ENCODE measurements at places on chromosomes 2 and 18.

- no peak for DNase-seq
Measured at GRCh38 chr2:149399934-149400615, 69.7 kb downstream of the LYPD6 start.

- DNase-seq = no peak
Measured at GRCh38 chr2:75327334-75327733, 128.0 kb upstream of the TACR1 start.

GRCh38 chr2:64763126-64763525 is 109.4 kb upstream of the SERTAD2 start:
- DNase-seq = no peak

- peak; percentile 10 for DNase-seq
Measured at GRCh38 chr2:229282758-229283546, 11.9 kb upstream of the PID1 start.

DNA sequence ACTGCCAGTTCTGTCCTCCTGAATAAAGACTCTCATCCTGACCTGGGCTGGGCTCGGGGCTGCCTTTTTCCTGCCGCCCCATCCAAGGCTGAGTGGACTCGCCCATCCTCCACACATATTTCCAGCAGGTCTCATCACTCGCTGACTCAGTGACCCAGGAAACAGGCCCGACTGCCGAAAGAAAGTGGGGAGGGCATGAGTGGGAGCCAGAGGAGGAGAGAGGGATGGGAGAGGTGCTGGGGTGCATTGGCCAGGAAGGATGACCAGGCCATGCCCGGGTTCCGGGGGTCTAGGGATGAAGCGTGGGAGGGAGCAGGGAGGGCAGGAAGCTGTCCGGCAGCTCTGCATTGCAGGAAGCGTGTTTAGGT is 66.7 kb downstream of the TWIST2 start:
- no peak for DNase-seq

DNA sequence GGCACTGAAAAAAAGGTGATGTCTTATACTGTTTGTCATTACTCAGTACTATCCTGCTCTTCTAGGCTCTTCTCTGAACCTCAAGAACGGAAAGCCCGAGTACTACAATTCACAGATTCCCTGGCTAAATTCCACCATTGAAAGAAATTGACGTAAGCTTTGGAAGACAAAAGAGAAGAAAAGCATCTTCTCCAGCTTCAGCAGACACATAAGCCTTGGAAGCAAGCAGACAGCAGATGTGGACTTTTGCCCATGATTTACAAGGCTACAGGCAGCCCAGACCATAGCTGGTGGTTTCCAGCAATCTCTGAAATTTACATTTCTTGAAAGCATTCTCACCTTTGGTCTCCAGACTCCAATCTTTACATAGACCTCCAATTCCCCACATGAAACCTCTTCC is 289.0 kb downstream of the C1D start:
- DNase-seq = no peak

- DNase-seq = no peak
Measured at GRCh38 chr2:204665771-204666170, 120.5 kb downstream of the PARD3B start.

DNA sequence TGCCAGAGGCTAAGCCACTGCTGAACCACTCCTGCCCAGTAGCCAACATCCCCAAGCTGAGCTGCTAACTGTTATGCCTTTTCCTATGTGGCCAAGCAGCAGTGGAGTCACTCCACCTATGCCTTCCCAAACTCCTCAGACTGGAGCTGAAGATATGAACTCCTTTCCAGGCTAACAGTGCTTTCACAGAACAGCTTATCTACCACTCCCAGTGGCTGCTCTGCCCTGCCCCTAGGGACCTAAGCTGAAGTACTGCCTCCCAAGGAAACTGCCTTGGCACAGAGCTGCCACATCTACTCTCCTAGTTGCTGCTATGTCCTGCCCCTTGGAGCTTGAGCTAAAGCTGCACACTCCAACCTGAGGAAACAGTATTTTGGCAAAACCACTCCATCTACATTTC is 275.9 kb downstream of the RBM43 start:
- DNase-seq = no peak

GRCh38 chr2:133790711-133791110 is 222.4 kb upstream of the NCKAP5 start:
- no peak for DNase-seq

DNA sequence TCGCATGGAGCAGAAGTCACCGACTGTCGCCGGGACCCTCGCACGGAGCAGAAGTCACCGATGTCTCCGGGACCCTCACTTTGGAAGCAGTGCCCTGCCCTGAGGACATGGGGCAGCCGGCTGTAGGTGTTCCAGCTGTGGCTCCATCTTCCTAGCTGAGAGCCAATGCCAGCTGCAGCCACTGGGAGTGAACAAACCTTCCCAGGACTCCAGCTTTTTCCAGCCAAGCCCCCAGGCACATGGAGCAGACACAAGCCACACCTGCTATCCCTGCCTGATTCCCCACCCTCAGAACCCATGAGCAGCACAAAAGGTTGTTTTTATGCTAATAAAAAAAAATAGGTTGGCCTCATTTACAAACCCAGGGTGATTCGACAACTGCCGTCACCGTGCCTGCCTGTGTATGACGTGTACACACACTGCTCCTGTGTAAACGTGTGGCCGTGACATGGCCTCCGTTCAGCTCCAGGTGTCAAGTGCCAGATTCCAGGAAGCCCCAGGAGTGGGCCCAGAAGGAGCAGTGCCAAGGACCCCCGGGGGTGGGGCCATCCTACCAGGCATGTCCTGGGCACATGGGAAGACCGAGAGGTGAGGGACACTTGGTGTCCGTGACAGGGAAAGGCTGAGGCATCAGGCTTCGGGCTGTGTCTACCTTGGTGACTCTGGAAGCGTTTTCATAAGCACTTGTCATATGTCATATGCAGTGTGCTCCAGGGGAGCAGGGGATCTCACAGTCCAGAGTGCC is 91.5 kb downstream of the EIPR1 start:
- DNase-seq = no peak

DNA sequence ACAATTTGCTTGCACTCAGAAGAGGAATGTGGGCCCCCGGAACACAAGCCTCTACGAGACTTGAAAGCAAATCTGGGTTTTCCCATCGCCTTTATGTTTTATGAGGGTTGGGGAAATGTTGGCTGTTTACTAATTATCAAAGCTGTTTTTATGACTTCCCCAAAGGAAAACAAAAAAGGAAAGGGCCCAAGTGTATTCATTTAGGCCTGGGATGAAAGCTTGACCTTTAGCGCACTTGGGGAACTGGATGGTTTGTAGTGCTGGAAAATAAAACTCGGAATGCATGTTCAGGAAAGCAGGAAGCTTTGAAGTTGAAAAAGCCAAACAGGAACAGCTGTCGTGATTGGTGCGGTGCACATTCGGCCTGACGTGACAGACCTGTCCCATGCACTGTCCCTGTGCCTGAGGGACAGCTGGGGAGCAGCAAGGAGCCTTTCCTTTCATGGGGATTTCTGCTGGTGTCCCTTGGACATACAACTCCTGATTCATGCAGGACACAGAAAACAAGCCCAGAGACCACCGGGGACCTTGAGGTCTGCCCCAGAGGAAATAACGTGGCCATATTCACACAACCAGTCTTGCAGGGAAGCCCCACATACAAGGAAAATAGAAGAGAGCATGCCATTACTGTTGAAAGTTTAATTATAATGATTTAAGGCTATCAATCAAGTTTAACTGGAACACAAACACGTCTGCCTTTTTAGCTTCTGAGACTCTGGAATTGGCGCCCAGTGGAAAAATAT is 169.7 kb upstream of the APCDD1 start:
- no peak for DNase-seq

GRCh38 chr18:49020621-49021021 is 69.9 kb upstream of the SMAD7 start:
- DNase-seq = no peak

DNA sequence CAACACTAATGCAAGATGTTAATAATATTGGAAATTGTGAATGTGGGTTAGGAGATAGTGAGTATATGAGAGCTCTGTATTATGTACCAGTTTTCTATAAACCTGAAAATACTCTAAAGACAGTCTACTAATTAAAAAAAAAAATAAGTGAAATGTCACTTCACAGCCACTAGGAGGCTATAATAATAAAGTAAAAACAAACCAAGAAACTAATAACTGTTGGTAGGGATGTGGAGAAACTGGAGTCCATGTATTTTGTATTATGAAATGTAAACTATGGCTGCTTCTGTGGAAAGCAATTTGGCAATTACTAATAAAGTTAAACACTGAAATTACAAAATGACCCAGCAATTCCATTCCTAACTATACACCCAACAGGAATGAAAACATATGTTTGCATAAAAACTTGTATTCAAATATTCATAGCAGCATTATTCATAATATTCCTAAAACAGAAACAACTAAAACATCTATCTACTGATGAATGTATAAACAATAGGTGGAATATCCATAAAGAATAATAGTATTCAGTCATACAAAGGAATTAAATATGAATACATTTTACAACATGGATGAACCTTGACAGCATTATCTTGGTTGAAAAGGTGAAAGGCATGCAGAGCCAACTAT is 36.2 kb downstream of the CCDC178 start:
- no peak for DNase-seq

DNA sequence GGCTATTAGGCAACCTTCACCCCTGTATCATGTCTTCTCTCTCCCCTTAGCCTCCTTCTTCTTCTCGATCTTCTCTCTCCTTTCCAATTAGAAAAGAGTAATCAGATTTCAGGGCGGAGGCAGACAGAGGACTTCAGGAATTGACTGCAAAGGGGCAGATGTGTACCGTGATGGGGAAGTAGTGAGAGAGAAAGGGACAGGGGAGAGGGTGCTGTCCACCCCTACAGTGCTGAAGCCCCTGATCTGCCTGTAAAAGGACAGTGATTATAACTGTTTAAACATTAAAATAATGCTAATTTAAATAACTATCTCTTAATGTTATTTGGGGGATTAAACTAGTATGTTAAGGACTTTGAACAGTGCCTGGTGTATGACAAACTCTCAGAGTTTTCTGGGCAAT is 178.5 kb downstream of the ACTR3 start:
- no peak for DNase-seq

- DNase-seq = no peak
Measured at GRCh38 chr2:55063713-55064323, 13.6 kb upstream of the RTN4 start.

- no peak for DNase-seq
Measured at GRCh38 chr2:10923008-10923375, 11.3 kb downstream of the KCNF1 start.

DNA sequence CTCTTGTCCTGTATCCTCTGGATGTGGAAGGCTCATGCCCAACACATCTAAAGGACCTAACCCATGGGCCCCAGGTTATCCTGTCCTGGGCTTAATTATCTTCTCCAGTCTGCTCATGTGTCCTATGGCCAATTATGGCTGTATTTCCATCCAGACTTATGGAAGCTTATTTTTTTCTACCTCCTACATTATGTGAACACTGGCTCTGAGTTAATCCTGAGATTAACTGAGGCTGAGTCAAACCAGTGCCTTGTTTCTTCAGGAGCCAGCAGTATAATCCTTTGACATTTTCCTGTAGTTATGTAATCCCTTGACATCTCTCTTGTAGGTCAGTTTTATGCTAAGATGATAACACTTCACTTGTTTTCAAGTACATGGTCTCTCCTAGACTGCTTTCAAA is 213.6 kb downstream of the PMAIP1 start:
- no peak for DNase-seq

DNA sequence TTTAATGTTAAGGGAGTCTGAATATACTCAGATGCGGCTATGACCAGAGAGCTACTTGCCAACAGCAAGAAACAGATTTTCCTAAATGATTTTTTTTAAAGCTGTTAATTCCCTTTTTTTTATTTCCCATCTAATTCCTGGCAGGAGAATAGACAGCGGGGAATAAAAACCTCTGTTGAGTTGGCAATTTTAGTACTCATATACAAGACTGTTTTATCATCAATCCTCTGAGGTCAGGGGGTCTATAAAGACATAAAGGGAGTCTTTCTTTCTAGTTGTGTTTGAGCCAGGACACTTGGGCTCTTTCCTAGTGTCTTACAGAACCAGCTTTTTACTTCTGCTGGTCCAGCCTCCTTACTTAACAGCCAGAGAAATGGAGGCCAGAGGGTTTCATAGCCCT is 29.4 kb downstream of the MAIP1 start:
- DNase-seq = no peak

DNA sequence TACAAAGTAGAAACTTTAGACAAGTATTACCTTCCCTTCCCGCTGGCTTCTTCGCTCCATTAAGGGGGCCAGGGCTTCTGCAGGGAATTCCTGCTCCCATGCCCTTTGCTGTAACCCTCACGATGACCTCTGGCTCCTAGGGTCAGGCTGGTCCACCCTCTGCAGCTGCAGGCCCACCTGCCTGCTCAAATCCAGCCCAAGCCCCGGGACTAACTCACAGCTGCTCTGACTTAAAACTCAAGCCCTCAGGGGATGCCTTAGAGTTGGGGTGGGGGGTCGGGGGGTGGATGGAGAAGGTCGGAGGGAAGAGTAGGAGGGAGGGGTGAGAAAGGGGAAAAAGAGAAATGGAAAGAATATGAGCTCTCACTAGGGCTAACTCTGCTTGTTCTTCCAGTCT is 4.9 kb downstream of the IGFBP5 start:
- DNase-seq = no peak

DNA sequence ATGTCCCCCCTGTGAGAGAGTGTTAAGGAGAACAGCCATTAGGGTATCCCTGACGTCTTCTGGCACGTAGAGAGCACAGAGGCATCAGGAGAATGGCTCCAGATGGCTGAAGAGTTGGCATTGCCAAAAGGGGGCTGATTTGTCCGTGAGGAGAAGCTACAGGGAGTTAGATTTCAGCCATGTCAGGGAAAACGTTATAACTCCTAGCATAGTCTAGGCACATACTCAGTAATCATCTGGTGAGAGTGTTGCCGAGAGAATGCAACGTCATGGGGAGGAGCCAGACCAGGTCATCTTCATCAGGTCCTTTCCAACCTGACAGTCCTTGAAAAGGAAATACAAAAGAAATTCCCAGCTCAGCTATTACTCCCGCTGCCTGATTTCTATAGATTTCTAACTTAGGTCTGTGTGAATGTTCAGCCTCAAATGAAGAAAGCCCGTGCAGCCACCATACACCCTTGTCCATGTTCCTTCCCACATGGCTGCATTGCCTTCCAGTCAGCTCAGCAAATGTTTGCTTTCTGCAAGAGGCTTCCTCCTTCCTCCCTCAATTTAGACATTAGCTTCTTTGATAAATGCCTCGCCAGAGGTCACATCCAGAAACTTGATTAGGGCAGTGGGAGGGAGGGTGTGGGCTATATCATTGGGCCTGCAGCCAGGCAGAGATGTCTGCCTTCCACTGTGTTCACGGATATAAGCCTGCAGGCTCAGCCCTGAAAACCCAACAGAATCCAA is 93.0 kb downstream of the STPG4 start:
- no peak for DNase-seq

- no peak for DNase-seq
Measured at GRCh38 chr18:43590182-43590903, 313.1 kb upstream of the SYT4 start.

Measured in HL-60 (cell line).